ENCODE measurements at places on chromosomes 11 and 22.

GRCh38 chr22:19637408-19638281, 76.7 kb upstream of the SEPTIN5 start:
- DNase-seq: no peak

DNA sequence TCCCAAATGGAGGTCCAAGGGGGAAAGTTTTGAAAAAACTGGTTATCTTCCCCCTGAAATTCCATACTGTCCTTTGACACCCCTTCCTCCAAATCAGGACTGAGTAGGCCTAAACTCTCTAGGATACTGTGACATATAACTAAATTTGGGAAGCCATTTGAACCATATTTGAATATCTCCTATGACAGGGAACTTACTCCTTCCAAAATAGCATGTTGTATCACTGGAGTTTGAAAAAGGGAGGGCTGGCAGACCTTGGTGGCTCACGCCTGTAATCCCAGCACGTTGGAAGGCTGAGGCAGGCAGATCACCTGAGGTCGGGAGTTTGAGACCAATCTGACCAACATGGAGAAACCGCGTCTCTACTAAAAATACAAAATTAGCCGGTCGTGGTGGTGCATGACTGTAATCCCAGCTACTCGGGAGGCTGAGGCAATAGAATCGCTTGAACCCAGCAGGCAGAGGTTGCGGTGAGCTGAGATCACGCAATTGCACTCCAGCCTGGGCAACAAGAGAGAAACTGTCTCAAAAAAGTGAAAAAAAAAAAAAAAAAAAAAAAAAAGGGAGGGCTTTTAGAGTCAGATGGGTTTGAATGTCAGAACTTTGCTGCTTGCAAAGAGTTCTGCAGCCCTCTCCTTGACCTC, 42.4 kb downstream of the PIK3C2A start:
- no peak for DNase-seq

- DNase-seq: no peak
Observed at GRCh38 chr22:46390652-46391301, 55.3 kb downstream of the TRMU start.

DNA sequence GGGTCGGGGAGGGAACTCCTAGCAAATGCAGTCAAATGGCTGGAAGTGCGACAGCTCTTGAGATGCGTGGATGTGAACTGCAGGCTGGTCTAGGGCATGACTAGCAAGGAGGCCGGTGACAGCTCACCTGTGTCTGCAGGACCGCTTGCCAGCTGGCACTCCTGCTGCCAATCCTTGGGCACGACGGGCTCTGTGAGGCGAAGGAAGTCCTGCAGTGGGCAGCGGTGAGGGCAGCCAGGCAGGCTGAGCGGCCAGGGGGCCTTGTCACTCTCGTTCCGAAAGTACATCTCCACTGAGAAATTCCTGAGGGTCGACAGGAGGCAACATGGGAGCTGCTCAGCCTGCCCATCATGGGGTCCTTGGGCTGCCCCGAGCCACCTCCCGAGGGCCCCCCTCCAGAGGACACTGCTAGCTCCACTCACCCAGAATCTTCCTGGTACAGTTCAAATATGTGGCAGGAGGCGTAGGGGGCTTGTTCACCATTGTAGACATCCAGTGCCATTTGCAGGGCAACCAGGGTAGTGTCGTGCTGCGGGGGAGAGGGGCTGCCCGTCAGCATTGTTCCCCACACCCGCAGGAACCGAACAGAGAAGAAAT, 5.9 kb downstream of the ACP2 start:
- no peak for DNase-seq

GRCh38 chr11:1099519-1100355, 25.1 kb downstream of the MUC2 start:
- DNase-seq: no peak

GRCh38 chr11:128469220-128469619, 118.1 kb downstream of the ETS1 start:
- no peak for DNase-seq

- no peak for DNase-seq
Observed at GRCh38 chr11:75467311-75467710, 34.3 kb upstream of the KLHL35 start.

- DNase-seq: no peak
Observed at GRCh38 chr11:106021181-106021966, 666 bp downstream of the MSANTD4 start.

- no peak for DNase-seq
Observed at GRCh38 chr11:113016905-113017304, 55.7 kb downstream of the NCAM1 start.

DNA sequence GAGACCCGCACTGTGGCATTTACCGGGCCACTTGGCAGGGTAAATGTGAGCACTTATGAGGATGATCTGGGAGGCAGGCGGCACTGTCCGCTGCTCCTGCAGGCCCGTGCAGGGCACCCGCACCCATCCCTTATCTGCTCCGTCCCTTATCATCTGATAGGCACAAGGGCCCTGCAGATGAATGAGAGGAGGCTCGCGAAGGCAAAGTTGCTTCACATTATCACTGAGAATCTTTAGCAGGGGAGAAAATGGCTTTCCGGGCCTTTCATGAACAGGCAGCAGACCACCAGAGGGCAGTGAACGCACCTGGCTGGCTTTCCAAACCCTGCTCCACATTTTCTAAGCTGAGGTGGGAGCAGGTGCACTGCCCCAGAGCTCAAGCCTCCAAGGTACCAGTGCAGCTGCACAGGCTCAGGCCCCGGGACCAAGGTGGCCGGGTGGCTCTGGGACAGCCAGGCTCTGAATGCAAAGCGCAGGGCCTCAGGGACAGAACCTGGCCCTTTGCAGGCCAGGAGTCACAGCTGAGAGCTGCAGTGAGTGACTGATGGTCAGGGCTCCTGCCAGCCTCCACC, 165.6 kb downstream of the SHANK2 start:
- DNase-seq: no peak

DNA sequence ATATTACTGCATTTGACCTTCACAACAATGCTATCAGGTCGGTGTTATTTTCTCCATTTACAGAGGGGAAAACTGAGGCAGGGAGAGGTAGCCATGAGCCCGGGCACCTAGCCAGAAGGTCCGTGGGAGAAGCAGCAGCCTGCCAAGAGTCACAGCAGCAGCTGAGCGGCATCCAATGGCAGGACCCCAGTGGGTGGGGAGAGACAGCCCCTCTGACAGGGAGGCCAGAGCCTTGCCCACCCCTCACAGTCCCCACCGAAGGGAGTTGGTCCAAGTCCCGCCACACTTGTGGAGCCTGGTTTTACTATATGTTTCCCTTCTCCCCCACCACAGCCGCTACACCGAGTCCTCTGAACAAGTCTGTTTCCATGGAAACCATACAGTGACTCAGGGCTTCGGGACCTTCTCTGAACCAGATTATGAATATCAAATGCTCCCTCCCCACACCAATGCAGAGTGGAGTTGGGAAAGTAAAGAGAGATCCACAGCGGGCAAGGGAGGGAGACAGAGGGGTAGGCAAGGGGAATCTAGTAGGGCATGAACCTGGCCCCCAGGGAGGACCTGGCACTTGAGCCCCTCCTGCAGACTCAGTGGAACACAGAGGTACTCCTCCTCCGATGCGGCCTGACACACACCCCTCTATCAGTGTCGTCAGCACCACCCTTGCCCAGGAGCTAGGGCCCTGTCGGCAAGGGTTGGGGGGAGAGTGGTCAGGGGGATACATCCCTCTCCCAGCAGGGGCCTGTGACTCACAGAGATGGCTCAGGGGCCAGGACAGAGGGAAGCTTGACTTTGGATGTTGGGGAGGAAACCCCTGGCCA, 2.5 kb downstream of the CHST1 start:
- DNase-seq: no peak

DNA sequence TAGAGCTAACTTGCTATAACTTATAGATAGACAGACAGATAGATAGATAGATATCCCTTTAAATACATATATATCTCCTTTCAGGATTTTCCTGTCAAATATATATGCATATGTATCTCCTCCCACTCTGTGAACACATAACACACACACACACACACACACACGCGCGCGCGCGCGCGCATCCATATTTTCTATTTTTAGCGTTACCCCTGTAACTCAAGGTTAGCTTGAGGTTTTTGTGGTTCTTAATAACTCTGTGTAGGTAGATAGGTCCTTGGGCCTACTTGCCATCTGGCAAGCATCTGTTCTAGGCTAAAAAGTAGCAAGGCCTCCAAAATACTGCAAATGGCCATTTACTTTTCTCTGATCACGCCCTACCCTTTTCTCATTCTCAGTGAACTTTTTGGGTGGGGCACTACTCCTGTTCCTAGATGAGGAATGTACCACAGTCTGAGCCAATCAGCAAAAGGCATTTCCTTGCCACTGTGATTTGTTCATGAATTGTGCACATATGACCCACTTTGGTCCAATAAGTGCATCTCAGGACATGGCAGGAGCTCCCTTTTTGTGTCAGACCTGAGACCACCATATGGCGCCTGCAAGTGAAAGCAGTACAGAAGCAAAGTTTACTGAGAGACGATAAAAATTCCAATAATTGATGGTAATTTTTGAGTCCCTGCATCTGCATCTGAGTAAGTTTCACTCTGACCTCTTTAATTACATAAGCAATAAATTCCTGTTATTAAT, 740.5 kb upstream of the API5 start:
- no peak for DNase-seq

GRCh38 chr11:31107649-31108048, 261.9 kb downstream of the DCDC1 start:
- DNase-seq: no peak

DNA sequence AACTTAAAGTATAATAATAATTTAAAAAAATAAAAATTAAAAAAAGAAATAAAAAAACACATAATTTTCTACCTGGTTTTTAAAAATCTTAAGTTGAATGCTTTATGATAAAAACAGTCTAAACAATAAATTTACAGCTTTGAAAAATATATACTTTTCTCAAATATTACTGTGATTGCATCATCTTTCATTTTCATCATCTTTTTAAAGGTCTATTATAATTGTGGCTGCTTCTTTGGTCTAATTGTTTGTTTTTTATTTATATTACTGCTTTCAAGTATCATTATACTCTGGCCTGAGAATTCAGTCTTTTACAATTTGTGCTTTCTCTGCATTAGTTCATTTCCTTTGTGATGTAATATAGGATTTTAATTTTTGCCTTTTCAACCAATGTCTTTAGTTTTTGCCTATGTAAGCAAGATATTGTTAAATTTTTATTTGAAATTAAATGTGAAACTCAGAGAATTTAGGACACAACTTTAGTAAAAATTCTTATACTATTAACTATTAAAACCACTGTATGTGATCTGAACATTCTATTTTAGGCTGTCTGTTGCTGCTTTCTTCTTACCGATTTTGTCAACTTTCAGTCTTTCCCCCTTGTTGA, 7.3 kb downstream of the CYP2R1 start:
- DNase-seq: no peak

DNA sequence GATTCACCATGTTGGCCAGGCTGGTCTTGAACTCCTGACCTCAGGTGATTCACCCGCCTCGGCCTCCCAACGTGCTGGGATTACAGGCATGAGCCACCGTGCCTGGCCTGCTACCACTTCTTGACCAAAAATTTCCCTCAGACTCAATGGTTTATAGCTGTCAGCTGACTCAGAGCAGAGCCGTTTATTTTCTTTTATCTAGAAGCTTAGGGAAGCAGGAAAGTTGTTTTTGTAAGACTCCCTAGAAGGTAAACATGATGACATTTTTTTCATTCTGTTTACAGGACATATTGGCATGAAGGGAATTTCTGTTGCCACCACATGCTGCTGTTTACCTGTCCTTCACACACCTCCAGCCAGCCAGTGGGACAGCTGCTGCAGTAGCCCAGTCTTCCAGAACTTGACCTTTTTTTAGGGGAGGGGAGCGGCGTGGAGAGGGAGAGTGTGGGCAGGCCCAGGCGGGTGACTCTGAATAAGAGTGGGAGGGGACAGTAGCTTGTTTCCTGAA, 56.1 kb upstream of the PTPRJ start:
- DNase-seq: no peak

DNA sequence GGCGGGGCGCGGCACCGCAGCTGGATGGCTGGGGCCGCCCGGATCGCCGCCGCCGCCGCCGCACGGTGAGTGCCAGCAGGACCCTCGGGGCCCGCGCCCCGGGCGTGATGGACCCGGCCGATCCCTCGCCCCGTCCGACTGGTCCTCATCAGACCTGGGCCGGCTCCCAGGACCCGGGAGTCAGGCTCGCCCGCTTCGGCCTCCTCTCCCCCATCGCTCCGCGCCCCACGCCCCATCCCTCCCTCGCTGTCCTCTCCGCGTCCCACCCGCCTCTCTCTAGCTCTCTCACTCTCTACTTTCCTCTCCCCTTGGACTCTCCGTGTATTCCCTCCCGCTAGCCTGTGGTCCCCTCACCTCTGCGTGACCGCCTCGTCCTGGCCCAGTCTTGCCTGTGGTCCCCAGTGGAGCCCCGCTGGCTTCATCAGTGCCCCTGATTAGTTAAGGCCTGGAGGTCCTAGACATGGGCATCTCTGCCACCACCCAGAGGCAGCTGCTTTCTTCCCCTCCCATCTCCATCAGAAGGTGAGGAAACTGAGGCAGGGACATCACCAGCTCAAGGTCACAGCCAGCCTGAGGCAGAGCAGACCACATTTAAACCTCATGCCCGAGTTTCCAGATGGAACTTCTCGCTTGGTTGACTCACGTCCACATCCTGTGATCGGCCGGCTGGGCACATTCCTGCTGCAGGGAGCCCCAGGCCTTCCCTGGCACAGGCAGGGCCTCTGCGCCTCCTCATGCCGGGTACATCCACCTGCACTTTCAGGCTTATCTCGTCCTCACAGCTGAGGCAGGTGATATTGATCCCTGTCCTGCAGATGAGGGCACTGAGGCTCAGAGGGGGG, 429 bp downstream of the SLC39A13 start:
- no peak for DNase-seq

DNA sequence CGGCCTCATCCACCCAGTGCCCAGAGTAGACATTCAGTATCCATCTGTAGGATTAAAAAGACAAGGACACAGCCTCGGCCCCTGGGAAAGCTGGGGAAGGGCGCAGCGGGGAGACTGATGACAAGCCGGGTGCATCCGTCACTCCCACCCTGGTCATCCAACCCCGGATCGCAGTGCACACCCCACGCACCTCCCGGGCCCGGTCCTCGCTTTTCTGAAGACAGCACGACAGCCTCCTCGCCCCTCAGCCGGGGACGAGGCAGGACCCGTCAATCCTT, 1.1 kb downstream of the FCHSD2 start:
- no peak for DNase-seq

DNA sequence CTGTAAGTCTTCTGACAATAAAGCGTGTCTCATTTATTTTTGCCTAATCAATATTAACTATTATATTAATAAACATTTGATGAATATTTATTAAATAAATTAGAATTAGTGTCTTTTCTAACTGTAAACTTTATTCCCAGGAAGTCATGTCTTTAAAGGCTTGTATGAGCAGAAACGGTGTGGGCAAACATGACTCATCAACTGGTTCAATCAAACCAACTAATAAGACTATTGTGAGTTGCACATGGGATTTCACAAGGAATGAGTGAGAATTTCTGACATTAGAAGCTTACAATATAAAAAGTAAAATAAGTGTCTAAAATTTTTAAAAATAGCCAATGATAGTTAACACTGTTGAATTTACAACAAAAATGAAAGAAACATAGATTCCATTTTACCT, 259.2 kb upstream of the CTSC start:
- no peak for DNase-seq

DNA sequence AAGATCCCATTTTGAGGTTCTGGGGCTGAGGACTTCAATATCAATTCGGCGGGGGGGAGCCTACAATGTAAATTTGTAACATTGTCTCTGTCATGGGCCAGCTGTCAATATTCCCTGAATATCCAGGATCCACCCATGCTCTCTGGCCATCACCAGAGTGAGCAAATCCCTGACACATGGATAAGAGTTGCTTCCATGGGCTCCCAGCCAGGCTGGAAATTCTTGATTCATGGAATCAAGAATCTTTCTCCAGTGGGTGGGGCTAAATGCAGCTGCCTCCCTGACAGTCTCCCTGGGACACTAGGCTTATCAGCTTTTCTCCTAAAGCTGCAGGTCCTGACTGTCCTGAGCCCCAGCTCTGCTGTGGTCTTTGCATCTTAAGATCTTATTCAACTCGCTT, 86.9 kb upstream of the IGLL5 start:
- no peak for DNase-seq

Data from esophagus squamous epithelium (tissue), 5 donors.